ENCODE measurements at places on chromosomes 2 and 18.

GRCh38 chr2:42965196-42965595 lies 172.8 kb upstream of the HAAO start:
- DNase-seq, result no peak

DNA sequence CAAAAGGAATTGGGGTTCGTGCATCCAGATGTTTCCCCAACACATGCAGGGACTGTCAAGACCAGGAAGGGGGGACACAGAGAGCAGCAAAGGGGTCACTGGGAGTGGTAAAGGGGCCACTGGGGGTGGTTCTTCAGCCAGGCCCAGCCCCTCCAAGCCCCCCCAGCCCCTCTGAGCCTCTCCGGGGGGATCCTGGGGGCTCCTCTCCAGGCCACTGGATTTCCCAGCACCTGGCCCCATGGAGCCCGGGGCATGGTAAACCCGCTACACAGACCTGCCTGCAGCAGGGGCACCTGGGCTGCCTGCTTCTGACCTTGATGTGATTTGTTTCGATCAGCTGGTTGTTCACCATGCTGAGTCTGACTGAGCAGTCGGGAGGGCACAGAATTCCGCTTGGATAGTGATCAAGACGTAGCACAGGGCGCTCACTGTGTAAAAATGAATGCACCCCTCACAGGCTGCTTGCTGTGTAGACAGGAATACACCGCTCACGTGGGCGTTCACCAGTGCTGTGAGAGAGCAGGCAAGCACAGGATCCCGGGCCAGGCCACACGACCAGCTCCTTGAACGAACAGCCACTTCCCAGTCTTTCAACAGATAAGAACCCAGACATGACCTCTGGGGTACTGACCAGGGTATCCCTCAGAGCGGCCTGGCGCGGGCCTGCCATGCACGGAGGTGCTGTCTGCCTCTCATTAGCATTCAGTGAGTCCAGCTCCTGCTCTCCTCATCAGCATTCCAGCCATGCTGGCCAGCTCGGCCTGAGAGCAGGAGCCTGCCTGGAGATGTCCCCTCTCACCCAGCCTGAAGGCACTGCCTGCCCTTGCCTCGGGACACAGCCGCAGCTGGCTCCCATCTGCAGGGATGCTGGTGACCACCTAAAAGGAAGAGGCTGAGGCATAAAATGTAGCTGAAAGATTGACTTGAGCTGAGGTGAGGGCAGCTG lies 73.3 kb upstream of the OTOS start:
- no peak for DNase-seq

- no peak for DNase-seq
These were observed 247.7 kb downstream of the SOCS6 start for GRCh38 chr18:70536370-70537062.

GRCh38 chr2:161995553-161996016 lies 78.4 kb downstream of the DPP4 start:
- no peak for DNase-seq

- no peak for DNase-seq
These were observed 128.0 kb downstream of the NFATC1 start for GRCh38 chr18:79523736-79524180.

Data from neural progenitor cell (in vitro differentiated cells).